ENCODE measurements at places on chromosomes 5 and 9.
A peak's percentile ranks its signal among the peaks of the same experiment; 100 is the strongest.

- DNase-seq: no peak
Measured at GRCh38 chr5:62581836-62582597, 3.4 kb downstream of the LRRC70 start.

DNA sequence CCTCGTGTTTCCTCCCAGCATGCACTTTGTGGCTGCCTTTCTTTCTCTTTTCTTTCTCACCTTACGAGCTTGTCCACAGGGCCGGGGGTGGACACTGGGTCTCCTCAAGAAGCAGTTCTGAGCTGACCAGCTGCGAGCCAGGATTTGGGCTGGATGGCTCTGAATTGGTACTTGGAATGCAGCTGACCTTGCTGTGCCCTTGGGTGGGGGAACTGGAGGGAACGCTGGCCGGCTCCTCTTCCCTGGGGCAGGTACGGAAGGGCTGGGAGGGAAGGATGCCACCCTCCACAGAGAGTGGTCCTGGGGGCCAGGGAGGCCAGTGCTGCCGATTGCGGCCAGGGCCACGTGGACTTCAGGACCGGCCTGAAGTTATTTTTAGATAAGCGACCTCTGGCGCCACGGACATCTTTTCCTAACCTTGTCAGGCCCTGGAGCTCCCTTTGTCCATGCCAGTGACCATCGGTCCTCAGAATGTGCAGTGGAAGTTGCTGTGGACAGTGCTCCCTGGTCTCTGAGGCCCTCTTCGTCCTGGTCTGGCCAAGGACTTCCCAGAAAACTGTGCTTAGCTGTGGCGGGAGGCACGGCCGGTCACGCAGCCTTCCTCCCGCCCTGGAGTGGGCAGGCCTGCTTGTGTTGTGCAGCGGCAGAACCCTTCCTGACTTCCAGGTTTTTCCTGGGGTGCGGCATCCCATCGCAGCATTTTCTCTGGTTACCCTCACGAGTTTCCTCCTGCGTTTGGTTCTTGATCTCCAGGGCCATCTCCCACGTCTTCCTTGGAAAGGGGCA is 13.5 kb upstream of the AHRR start:
- DNase-seq: no peak

DNA sequence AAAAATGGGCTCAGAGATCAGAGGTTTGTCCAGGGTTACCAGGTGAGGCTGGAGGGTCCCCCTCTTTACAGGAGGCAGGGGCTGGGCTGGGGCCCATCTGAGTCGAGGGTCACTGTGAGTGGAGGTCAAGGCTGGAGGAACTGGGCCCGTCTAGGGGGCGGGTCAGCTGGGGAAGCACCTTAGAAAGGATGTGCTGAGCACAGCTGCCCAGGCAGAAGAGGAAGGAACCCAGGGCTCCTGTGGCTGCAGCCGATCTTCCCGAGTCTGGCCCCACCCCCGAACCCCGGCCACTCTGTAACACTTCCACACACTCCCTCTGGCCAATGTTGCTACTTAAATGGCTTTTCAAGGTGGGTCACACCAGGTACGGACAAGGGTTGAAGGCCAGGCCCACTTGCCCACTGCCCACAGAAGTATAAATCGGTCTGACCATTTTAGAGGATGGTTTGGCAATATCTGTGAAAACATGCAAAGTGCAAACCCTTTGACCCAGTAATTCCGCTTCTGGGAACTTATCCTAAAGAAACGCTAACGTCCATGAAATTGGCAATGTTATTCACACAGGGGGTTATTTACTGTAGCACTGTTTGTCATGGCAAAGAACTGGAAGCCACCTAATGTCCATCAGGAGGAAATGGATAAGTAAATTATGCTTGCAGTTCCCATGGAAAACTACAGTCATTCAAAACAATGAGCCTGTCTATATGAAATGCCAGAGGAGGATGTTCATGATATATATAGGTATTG is 30.5 kb upstream of the EEIG1 start:
- DNase-seq: no peak

DNA sequence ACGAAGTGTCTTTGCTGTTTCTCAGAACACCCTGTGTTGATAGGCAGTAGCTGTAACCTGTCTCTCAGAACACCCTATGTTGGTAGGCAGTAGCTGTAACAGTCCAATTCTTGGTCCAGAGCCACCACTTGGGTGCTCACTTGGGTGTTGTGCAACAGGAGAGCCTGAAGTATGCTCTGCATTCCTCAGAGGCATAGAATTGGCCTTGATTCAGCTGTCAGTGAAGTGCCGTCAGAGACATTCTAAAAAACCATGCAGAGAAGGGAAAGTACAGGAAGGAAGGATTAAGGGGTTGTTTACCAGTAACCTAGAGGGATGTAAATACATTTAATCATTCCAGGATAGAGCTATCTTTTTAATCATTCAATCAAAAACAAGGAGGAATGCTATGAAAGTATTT is 231.2 kb downstream of the ARRDC3 start:
- DNase-seq: no peak

GRCh38 chr9:100396769-100397168 is 30.2 kb upstream of the MSANTD3 start:
- DNase-seq: no peak

GRCh38 chr5:52947208-52947607 is 41.9 kb upstream of the ITGA2 start:
- no peak for DNase-seq

DNA sequence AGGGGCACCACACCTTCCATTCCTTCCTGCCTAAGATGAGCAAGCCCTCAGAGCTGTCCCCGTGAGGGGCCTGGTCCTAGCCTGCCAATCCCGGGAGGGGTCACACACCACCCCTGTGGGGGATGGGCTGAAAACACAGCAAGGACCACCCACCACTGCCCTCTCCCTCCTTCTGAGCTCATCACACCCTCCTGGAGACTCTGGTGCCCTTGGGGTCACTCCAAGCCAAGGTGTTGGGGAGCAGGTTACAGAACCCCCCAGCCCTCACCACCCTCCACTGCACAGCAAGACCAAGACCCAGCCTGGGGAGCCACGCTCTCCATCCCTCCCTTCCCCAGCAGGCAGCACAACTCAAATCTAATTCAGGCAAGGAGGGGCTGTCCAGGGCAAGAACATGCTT is 60.5 kb upstream of the PPP1R26 start:
- DNase-seq: no peak

GRCh38 chr5:157520911-157521703 is 54.5 kb downstream of the ADAM19 start:
- DNase-seq: no peak

DNA sequence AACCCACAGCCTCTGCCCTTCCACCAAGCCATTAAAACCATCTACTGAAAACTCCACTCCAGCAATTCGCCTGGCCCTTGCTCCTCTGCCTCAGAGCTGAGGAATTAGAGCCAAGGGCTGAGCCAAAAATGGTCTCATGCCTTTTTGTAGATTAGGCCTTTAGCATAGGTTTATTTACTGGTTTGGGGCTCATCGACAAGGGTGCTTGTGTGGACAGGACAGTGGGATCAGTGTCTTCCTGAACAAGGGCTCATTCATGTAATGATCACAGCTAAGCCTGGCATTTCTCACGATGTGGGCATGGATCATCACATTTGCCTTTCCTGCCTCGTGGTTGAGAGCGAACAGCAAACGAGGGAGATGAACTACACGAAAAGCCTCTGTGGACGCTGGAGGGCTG is 59.2 kb upstream of the PHF24 start:
- no peak for DNase-seq

DNA sequence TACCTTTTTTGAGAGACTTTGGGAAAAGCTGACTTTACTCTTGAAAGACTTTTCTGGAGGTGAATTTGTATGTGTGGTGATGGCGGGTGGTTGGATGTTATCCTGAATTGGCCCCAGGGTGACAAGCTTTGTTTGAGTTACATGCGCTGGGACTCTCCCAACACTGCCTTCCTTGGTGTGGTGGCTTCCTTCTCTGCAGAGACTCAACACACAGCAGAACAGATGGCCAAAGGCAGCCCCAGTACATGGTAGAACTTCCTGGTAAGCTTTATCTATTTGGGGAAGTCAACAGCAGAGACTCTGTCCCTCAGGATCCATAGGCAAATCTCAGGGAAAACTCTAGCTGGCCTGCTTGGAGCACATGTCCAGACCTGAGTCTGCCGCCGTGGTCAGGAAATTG is 18.1 kb downstream of the C1QTNF2 start:
- DNase-seq: no peak

- no peak for DNase-seq
Measured at GRCh38 chr5:115838885-115839518, 2.4 kb downstream of the ATG12 start.

DNA sequence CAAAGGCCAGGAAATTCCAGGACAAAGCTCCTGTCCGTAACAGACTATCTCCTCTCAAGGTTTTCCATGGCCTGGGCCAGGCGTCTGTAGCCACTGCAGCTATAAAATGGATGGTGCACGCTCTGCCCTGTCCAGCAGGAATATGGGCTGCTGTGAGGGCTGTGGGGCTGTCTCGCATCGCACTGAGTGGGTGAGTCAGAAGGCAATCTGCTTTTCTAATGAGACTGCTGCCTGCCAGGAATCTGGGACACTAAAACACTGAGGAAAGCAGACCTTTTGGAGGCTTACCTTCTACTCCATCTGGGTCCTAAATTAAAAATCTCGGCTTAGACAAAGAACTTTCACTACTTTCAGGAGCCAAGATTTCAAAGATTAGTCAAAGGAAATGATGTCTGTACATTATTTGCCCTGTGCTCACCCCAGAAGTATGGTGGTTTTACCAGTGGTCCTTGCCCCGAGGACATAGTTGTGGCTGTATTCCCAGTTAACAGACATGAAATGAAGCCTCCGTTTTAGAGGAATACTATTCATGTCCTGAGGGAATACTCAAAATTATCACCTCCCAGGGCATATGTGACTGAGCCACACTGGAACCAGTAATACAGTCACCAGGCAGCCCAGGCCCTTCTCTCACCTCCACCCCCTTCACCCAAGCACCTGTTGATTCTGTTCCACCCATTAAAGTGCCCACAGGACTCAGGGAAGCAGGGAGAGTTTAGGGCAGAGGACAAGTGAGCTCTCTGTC is 56.4 kb downstream of the PFDN1 start:
- DNase-seq: no peak

DNA sequence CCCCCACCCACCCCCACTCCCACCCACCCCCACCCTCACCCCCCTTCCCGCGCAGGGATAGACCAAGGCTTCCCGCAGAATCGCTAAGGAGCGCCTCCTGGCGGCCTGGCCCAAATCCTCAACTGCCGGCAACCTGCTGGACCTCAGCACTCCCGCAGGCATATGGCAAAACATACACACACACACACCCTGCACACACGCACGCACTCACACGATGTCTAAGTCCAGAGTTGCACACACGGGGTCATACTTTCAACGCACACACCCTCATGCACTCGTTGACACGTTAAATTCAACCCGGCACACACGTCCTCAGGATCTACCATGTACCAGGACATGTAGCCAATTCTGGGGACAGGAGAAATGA is 1.7 kb downstream of the CPLX2 start:
- no peak for DNase-seq

GRCh38 chr5:122077366-122078115 is 518 bp downstream of the LOX start:
- DNase-seq: peak; percentile 51

Measured in renal pelvis (tissue), 12 donors.